Right lobe of liver (tissue), 6 donors: ENCODE measurements at places on chromosomes 11 and 22. TPM values are rescaled to one million over a fixed set of nuclear protein-coding genes. Genes with fewer than 3 reads are reported as not detected.

- no peak overlapping the region for H3K27ac ChIP-seq
- H3K4me1 ChIP-seq: no peaks in the 10 kb centered on the region
- H3K4me3 ChIP-seq: no peak overlapping the region
- H3K27me3 ChIP-seq: no peaks in the 10 kb centered on the region
- no peaks in the 10 kb centered on the region for H3K36me3 ChIP-seq
Observed at GRCh38 chr11:94909371-94909820, 64.0 kb downstream of the CWC15 start.

DNA sequence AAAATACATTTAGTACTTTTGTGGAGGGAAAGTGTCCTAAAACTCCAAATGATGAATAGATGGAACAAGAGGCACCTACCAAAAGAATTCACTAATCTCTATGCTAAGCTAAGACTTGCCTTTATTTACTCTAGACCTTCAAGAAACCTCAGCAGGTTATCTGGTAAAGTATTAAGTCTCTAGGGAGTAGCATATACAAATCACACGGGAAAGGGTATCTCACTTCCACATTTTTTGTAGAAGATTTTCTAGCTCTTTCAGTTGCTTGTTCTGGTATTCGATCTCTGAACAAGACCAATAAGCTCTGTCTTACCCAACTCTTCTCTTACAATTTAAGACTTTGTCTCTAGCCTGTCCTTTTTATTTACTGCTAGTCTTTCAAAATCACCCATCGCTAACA lies 18.1 kb upstream of the CADM1 start:
- H3K27ac ChIP-seq: no peak overlapping the region
- no peaks in the 10 kb centered on the region for H3K4me1 ChIP-seq
- no peak overlapping the region for H3K4me3 ChIP-seq
- H3K36me3 ChIP-seq: no peaks in the 10 kb centered on the region

- no peak overlapping the region for H3K4me3 ChIP-seq
- no peaks in the 10 kb centered on the region for H3K4me1 ChIP-seq
- H3K27ac ChIP-seq: no peak overlapping the region
- DNase-seq: no peak
Observed at GRCh38 chr22:22925805-22926369, 38.3 kb downstream of the IGLL5 start.

- no peak overlapping the region for H3K4me3 ChIP-seq
- DNase-seq: no peak
- no peak overlapping the region for H3K27ac ChIP-seq
- H3K36me3 ChIP-seq: no peaks in the 10 kb centered on the region
- no peaks in the 10 kb centered on the region for H3K4me1 ChIP-seq
- no peaks in the 10 kb centered on the region for H3K27me3 ChIP-seq
Observed at GRCh38 chr11:92941676-92942571, 27.5 kb upstream of the MTNR1B start.

The CARD10 gene
- total RNA-seq: 12.0 TPM

DNA sequence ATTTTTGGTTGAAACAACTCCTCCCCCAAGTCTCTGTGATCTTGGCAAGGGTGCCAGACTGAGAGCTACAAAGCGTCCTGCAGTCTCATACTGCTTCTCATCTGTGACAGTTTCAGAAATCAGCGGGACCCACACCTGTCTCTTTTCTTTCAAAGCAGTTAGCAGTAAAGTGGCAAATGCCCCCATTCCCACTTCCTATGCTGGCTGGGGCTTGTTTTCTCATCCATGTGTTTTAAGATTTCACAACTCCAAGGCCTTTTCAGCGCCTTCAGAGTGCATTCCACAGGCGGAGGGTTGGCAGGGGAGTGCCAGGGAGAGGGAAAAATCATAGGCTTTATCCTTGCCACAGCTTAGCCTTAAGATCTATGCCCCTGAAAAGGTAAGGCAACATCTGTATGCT lies 493.5 kb downstream of the OPCML start:
- H3K36me3 ChIP-seq: no peaks in the 10 kb centered on the region
- no peak for DNase-seq
- H3K4me1 ChIP-seq: no peaks in the 10 kb centered on the region

GRCh38 chr22:19048531-19048930 lies 73.7 kb downstream of the DGCR2 start:
- H3K36me3 ChIP-seq: peaks cover 85% of the 10 kb centered on the region
- H3K4me3 ChIP-seq: no peak overlapping the region
- DNase-seq: peak; percentile 38

The CARD18 gene
- total RNA-seq: not detected

DNA sequence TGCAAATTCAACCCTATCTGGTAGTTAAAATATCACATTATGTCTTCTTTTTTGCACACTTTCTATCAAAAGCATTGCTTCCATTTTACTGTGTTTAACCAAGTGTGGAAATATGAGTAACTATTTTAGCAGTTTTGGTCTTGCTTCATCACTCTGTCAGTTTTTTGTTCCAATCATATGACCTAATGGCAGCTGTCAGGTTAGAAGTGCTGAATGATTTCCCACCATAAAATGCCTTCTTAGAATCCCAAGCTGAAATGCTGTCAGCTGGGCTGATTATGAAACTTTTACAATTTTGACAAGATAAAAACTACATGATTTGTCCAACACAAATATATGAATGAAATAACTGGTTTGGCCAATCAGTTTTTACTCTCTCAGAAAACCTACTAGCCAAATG lies 1654.6 kb upstream of the RAG2 start:
- no peak overlapping the region for H3K4me3 ChIP-seq
- no peaks in the 10 kb centered on the region for H3K36me3 ChIP-seq
- H3K27ac ChIP-seq: no peak overlapping the region
- no peaks in the 10 kb centered on the region for H3K4me1 ChIP-seq

GRCh38 chr11:2837096-2837601 lies 48.4 kb downstream of the CDKN1C start:
- no peak for DNase-seq
- no peaks in the 10 kb centered on the region for H3K36me3 ChIP-seq
- no peak overlapping the region for H3K4me3 ChIP-seq
- H3K4me1 ChIP-seq: no peaks in the 10 kb centered on the region

The MED15 gene
- 22.8 TPM for total RNA-seq

DNA sequence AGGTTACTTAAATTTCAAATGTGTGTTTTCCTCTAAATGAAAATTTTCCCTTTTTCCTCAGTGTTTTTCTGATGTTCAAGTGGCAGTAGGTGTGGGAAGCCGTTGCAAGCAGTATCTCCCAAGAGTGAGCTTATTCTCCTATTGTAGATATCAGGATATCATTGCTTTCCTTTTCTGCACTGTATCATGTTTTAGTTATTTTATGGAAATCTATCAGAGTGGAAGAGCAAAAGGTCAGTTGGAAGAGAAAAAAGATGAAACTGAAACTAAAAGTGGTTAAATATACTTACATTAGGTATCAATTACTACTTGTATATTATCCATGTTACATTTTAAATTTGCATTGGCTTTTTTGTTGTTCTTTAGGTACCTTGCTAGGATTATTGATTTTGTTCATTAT lies 57.0 kb downstream of the PDE3B start:
- H3K36me3 ChIP-seq: no peaks in the 10 kb centered on the region
- no peak overlapping the region for H3K4me3 ChIP-seq
- no peaks in the 10 kb centered on the region for H3K27me3 ChIP-seq
- no peak for DNase-seq
- no peak overlapping the region for H3K27ac ChIP-seq
- peaks cover 16% of the 10 kb centered on the region for H3K4me1 ChIP-seq

DNA sequence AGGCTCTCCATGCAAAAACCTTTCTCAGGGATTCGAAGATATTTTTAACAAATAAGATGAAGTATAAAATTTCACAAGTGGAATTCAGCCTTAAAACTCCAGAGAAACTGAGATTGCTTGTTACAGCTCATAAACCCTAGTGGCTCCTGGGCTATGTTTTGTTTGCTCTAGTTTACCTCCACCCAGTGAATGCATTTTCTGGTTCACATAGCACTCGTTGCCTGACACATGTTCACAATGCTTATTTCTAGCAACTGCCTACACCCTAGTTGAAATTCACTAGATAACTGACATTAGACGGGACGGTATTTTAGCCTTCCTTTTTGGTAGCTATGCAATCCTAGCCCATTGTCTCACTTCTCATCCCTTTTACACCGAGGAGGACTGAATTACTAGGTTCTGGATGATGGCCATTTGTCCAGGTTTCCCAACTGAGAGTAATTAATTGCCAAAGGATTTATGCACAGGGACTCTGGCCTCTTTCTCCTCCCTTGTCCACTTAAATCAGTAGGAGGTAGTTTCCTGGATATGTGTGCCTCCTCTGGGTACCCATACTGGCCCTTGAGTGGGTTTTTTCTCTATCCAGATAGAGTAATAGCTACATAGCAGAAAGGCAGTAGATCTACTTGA lies 951.6 kb downstream of the DLG2 start:
- no peaks in the 10 kb centered on the region for H3K4me1 ChIP-seq
- no peaks in the 10 kb centered on the region for H3K27me3 ChIP-seq
- H3K27ac ChIP-seq: no peak overlapping the region
- H3K36me3 ChIP-seq: no peaks in the 10 kb centered on the region
- no peak for DNase-seq

- H3K36me3 ChIP-seq: no peaks in the 10 kb centered on the region
- no peak overlapping the region for H3K4me3 ChIP-seq
- no peaks in the 10 kb centered on the region for H3K27me3 ChIP-seq
- H3K4me1 ChIP-seq: no peaks in the 10 kb centered on the region
- no peak overlapping the region for H3K27ac ChIP-seq
Observed at GRCh38 chr11:65317025-65317786, 2.5 kb downstream of the CDC42EP2 start.

The SMTNL1 gene
- not detected for total RNA-seq

- H3K27me3 ChIP-seq: no peaks in the 10 kb centered on the region
- H3K4me1 ChIP-seq: no peaks in the 10 kb centered on the region
- peak; percentile 67 for DNase-seq
- H3K27ac ChIP-seq: no peak within 1 kb of the TSS
- H3K36me3 ChIP-seq: no peaks in the 10 kb centered on the region
Observed at GRCh38 chr11:61679893-61680621, at the start of gene DAGLA. Gene DAGLA (plus strand): TSS chr11:61680391. CDS start chr11:61720156, 39,765 bp downstream.

DNA sequence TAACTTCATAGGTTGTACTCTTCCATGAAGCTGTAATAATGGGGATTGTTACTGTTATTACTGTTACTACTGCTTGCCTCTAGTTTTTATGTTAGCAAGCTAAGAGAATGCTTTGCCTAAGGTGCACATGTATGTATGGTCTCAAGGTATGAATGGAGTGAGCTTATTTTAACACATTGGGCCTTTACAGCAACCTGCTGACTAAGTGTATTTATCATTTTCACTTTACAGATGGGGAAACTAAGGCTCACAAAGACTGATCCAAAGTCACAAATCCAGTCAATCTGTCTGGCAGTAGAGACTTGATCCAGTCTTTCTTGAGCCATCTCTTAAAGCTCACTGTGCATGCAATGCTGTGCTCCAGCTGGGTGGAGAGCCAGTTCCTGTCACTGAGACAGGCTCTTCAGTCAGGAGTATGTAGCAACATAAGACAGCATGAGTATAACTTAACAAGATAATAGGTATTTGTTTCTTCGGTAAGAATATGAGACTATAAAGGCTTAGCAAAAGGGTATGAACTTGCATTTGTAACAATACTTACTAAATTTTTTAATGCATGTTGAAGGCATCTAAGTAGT lies 66.5 kb downstream of the PPP2R1B start:
- no peaks in the 10 kb centered on the region for H3K36me3 ChIP-seq
- no peaks in the 10 kb centered on the region for H3K27me3 ChIP-seq
- DNase-seq: no peak
- H3K4me3 ChIP-seq: no peak overlapping the region

- no peak overlapping the region for H3K27ac ChIP-seq
- H3K27me3 ChIP-seq: no peaks in the 10 kb centered on the region
- H3K36me3 ChIP-seq: no peaks in the 10 kb centered on the region
- no peak overlapping the region for H3K4me3 ChIP-seq
- DNase-seq: no peak
Observed at GRCh38 chr11:91927448-91927847, 297.2 kb upstream of the FAT3 start.
